B cell (primary cell): ENCODE measurements at places on chromosomes 2 and 18.

- DNase-seq: peak; percentile 51
These were observed 2.4 kb downstream of the MARS2 start for GRCh38 chr2:197707316-197708213.

DNA sequence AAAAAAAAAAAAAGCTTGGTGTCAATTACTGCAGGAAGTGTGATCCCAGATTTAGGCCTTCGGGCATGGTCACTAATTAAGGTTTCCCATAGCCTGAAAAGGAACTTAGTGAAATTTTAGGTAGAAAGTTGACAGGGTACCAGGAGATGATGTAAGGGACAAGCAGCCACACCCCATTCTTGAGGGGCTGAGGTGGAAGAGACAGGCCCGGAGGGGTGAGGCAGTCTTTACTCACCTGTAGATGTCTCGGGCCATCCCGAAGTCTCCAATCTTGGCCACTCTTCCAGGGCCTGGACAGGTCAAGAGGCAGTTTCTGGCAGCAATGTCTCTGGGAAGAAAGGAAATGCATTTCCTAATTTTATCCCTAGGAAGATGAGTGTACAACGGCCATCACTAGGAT is 94.3 kb downstream of the CLIP4 start:
- DNase-seq: no peak

GRCh38 chr2:96549967-96550786 is 13.6 kb downstream of the ARID5A start:
- peak; percentile 37 for DNase-seq

- no peak for DNase-seq
These were observed 44.8 kb downstream of the MARCHF4 start for GRCh38 chr2:216327447-216327935.

- DNase-seq: no peak
These were observed 2.2 kb downstream of the STAMBP start for GRCh38 chr2:73830871-73831401.

DNA sequence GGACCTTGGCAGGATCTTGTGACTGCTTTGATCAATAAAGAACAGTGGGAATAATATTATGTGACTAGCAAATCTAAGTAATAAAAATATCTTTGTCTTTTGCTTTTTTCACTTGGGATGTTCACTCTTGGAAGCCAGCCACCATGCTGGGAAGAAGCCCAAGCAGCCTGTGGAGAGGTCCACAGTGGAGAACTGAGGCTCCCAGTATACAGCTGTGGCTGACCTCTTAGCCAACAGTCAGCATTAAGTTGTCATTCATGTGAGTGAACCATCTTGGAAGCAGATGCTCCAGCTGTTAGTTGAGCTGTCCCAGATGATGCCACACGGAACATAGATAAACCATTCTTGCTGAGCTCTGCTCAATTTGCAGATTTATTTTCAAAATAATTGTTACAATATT is 160.0 kb downstream of the OSR1 start:
- no peak for DNase-seq

- peak; percentile 33 for DNase-seq
These were observed 55.3 kb upstream of the LAPTM4A start for GRCh38 chr2:20106746-20107145.

DNA sequence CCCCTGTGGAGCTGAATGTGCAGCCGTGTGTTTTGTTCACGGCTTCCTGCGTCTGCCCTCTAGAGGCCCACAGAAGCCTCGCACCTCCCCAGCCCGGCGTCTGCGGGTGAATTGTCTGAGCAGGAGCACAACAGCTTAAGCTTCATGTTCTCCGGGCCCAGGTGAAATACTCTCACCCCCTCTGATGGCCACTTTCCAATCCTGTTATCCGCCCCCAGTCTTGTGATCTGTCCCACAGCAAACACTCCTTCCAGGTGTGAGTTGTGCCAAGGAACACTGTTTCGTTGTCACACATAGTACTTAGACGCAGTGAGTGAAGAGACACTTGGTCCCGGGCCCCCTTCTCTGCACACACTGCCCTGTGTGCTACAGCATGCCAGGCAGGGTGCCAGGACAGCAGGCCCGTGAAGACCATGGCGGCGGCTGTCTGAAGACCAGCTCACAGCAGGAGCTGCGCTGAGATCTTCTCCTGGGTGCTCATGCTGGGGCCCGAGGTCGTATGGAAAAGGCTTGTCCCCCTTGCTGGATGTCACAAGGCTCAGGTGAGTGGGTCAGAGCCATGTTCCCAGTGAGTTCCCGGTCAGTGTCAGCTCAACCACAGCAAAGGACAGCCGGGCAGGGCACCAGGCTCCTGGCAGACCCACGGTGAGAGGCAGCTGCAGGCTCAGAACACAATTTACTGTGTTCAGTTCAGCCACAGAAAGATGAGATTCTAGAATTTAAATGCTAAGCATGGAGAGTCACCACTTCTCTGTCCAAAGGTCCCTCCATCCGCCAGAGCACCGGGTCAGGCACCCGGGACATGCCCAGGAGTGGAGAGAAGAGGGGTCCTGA is 6.8 kb upstream of the PXDN start:
- DNase-seq: peak; percentile 60

DNA sequence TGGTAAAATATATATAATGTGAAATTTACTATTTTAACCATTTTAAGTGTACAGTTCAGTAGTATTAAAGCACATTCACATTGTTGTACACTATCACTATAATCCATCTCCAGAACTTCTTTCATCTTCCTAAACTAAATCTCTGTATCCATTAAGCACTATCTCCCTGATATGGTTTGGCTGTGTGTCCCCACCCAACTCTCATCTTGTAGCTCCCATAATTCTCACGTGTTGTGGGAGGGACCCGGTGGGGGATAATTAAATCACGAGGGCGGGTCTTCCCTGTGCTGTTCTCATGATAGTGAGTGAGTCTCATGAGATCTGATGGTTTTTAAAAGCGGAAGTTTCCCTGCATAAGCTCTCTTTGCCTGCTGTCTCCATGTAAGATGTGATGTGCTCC is 178.9 kb upstream of the NABP1 start:
- no peak for DNase-seq

GRCh38 chr2:6545336-6545735 is 320.4 kb downstream of the CMPK2 start:
- DNase-seq: no peak
